ENCODE measurements at places on chromosomes 2 and 18. TPM values are rescaled to one million over a fixed set of nuclear protein-coding genes. Genes with fewer than 3 reads are reported as not detected.

CNDP2 gene
- 41.0 TPM for polyA plus RNA-seq

RAB17 gene
- 2.1 TPM for polyA plus RNA-seq

DNA sequence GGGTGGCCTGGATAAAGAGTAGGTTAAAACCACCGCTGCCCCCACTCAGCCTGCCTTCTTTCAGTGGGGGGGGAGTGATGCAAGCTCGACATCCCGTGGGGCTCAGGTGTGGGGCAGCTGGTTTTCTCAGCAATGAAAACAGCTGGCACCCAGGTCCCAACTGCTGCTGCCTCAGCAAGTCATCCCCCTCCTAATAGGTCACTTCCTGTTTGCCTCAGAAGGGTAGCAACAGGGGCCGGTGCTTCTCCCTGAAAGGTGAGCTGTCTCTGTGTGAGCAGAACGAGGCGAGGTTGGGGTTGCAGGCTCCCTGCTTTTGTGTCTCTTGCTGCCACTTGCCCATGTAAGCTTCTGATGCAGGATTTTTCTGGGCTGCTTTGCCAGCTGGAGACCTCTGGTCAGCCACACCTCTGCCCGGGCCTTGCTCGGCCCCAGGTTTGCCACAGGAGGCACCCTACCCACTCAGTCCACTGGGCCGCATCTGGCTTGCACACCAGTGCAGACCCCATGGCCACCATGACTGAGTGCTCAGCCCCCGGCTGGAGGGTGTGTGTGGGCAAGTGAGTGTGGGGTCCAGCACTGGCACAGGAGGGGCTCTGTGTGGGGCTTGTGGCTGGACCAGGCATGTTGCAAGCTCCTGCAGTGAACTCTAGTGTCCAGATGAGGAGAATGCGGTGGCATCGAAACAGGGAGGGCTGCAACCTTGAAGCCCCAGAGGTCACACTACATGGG is 11.5 kb upstream of the ASB1 start:
- DNase-seq = no peak

DNA sequence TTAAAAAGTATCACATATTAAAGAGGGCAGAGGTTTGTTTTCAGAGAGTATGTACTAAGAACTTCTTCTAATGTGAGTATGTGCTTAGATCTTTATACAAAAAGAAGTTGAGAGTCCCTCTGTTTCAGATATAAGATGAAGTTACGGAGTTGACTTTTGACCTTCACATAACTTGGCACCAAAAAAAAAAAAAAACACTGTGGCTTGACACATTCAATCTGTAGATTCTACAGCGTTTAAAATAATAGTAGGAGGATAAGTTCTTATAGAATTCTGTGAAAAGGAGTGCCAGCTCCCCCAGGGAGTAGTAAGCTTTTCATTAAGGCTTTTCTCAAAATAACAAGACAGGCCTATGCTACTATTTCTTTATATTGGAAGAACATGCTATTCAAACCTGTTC is 105.4 kb upstream of the LRP1B start:
- no peak for DNase-seq

DNA sequence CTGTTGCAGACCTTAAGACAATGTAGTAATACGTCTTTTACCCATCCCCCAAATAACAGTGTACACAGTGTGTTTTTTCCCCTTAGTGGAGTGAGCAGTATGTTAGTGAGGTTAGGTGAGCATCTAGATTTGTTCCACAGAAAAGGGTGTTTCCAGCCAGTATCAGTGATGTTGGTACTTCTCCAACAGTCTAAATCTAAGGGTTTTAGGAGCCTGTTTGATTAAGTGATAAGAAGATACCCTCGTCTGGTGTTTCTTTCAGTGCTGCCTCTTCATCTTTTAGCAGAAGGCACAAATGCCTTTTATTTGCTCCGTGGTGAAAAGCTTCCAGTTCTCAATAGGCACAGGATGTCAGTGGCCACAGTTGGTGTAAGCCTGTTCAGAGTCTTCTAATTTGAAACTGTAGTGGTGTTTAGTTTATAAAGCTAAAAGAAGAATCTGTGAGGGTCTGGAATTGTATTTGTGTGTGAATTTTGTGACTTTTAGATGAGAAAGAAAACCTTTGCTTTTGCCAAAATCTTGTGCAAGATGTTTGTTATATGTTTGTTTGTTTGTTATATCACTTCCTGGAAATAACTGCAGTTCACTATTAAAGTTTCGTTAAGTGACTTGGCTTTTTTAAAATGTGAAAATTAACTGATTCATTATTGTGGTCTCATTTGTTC is 71.2 kb downstream of the MAP4K4 start:
- DNase-seq = no peak

PLCL1 gene
- polyA plus RNA-seq = 19.5 TPM

DNA sequence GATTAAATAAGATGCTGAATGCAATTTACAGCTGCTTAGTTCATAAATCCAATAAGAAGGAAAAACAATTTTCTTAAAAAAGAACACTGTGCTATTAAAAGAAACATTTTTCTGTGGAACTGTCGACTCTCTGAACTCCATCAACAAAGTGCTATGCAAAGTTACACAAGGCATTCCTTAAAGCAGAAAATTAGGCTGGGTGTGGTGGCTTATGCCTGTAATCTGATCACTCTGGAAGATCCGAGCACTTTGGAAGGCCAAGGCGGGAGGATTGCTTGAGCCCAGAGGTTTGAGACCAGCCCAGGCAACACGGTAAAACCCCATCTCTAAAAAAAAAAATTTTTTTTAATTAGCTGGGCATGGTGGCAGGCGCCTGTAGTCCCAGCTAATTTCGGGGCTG is 13.0 kb downstream of the MCM6 start:
- no peak for DNase-seq

DNA sequence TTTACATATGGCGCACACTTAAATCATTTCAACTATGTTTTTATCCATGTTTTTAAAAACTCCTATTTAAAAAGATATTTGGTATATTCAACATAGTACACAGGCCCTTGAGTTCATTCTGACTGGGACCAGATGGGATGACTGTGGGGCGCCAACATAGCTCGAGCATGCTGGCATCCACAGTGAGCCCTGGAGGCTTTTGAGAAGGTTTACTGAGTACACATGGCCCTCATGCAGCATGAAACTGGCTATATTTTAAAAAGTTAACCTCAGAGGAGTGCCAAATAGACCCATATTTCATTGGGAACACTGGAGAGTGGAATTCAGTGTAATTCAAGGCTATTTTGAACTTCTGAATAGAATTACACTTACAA is 83.6 kb downstream of the CCDC85A start:
- DNase-seq = no peak

DNA sequence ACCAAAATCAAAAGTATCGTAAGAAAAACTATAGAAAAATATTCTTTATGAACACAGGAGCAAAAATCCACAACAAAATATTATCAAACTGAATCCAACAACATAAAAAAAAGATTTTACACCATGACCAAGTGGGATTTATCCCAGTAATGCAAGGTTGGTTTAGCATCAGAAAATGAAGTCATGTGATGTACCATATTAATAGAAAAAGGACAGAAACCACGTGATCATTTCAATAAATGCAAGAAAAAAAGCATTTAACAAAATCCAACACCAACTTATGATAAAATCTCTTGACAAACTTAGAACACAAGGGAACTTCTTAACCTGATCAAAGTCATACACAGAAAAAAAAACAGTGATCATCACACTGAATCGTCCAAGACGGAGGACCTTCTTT is 105.3 kb downstream of the NFATC1 start:
- DNase-seq = no peak

- DNase-seq = peak; percentile 32
Measured at GRCh38 chr2:138502255-138503086, 901 bp downstream of the SPOPL start.

DNA sequence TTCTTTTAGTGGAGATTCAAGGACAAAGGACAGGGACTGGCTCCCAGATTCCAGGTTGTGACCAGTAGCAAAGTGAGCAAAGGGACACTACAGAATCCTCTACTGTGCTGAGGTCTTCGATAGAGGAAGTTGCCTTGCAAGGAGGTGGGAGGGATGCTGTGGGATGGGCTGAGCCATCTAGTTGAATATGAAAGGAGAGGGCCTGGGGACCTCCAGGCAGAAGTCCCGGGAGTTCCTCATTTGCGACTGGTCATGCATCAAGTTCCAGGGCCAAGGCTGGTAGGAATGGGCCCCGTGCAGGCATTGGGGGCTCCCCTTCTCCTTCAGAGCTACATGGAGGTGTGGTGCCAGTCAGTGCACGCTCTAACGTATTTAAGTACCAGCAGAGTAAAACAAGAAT is 12.6 kb upstream of the PROM2 start:
- DNase-seq = no peak

- no peak for DNase-seq
Measured at GRCh38 chr2:34785206-34785785, 1186.2 kb upstream of the FAM98A start.

GPR39 gene
- polyA plus RNA-seq = not detected

- DNase-seq = no peak
Measured at GRCh38 chr2:102120261-102120660, 22.3 kb upstream of the IL1R1 start.

GRCh38 chr2:3610881-3611505 is 16.1 kb downstream of the COLEC11 start:
- DNase-seq = peak; percentile 48

PLEKHH2 gene
- 3.2 TPM for polyA plus RNA-seq

SLC9A4 gene
- not detected for polyA plus RNA-seq

DNA sequence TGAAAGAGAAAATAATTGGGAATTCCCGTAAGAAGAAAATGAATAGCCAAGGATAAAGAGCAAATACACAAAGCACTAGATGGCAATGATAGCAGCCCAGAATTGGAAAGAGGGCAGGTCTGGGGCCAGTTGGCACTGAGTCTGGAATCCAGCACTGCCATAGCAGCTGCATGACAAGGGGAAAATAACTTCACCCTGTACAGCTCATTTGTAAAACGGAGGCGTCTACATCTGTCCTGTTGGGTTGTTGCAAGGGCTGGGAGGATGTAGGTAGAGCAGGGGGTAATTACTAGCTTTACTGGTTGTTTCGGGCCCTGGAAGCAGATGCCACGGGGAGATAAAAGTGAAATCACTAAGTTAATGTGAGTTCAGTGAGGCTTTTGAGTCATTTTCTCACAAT is 110.0 kb upstream of the RASGRP3 start:
- DNase-seq = peak; percentile 29

DNA sequence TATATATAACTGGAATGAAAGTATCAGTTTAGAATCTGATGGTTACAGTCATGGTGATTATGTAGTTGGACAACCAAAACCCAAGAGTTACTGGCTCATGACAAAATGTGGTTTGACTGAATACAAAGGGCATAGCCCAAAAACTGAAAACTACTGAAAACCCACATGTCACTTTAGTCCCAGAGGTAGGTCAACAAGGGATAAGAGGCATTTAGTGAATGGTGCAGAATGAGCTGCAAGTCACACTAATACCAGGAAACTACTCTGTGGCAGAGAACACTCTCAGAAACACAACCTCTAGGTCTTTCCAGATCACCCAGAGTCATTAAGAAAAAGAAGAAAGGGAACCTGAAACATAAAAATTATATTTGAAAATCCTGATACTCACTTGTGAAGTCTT is 154.5 kb downstream of the AGPS start:
- no peak for DNase-seq

DNA sequence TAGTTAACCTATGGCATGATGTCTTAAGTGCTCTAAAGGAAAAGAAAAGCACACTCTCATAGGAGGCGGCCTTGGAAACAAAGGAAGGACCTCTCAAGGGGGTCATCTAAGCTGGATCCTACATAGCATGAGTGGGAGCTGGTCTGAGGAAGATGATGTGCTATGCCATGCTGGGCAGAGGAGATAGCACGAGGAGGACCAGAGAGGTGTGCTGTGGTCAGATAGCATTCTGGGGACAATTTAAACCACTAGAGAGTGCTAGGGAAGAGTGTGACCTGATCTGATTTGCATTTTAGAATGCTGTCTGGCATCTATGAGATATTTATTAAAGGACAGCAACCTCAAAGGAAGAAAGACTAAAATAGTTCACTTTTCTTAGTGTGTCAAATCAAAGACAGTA is 910.1 kb upstream of the CELF4 start:
- DNase-seq = no peak

DNA sequence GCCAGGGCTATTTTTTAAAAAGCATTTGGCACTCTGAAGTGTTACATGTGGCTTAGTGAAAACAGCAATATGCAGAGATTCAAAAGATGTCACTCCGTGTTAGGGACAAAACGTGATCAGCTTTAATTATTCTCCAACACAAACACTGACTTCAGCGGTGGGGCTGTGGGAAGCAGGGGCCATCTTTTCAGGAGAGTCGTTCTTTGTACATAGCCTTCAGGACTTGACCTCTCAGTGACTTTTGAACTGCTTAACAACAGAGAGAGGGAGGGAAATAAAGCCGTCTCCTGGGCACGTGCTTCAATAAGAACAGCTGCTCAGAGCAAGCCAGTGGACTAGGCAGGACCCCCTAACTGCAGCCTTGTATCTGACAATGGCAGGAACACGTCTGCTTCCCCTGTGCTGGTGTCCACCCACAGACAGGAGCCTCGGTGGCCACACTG is 95.0 kb upstream of the HDAC4 start:
- DNase-seq = no peak

GRCh38 chr2:19617257-19617848 is 258.9 kb upstream of the OSR1 start:
- DNase-seq = no peak

DNA sequence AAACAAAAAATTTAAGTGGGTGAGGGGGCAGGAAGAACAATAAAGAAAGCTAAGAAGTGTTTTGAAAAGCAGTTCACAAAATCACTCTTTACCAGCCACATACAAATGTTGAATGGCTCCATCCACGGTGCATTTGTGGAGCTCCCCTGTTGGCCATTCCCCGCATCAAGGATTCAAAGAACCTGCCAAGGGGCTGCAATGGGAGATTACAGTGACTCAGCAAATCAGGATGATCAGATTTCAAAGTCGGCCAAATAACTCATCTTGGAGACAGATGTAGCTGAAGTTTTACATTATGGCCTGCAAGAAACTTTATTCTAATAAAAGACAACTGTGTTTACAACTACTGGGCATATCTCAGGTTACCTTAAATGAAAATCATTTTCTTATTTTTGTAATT is 26.9 kb downstream of the COL4A3 start:
- DNase-seq = no peak

- peak; percentile 59 for DNase-seq
Measured at GRCh38 chr2:70523996-70524965, 29.3 kb downstream of the TGFA start.

STAT4 gene
- 13.0 TPM for polyA plus RNA-seq

- no peak for DNase-seq
Measured at GRCh38 chr2:173672573-173673340, 292.4 kb downstream of the SP3 start.

DNA sequence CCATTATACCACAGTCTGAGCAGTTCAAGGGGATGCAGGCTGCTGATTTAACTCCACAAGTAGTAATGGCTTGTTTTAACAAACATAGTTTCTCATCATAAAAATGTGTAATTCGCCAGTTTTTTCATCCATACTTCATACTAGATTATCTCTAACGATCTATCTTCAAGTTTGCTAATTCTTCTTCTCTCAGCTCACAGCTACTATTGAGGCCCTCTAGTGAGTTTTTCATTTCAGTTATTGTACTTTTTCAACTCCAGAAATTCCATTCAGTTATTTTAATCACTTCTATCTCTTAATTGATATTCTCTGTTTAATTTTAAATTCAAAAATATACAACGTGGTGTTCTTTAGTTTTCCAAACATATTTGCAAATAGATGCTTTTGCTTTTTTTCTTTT is 20.1 kb upstream of the TMEM87B start:
- no peak for DNase-seq

- DNase-seq = no peak
Measured at GRCh38 chr2:135952891-135953290, 32.5 kb downstream of the DARS1 start.

ANKRD30B gene
- not detected for polyA plus RNA-seq

GRCh38 chr2:69092857-69093256 is 79.9 kb downstream of the ANTXR1 start:
- DNase-seq = no peak

GRCh38 chr2:8441986-8442385 is 239.9 kb upstream of the ID2 start:
- no peak for DNase-seq
